PC-3 (cell line): ENCODE measurements at places on chromosomes 3 and 15. TPM values are rescaled to one million over a fixed set of nuclear protein-coding genes. Genes with fewer than 3 reads are reported as not detected.

GRCh38 chr3:195110647-195111318 lies 160.2 kb downstream of the XXYLT1 start:
- no peak for DNase-seq

DNA sequence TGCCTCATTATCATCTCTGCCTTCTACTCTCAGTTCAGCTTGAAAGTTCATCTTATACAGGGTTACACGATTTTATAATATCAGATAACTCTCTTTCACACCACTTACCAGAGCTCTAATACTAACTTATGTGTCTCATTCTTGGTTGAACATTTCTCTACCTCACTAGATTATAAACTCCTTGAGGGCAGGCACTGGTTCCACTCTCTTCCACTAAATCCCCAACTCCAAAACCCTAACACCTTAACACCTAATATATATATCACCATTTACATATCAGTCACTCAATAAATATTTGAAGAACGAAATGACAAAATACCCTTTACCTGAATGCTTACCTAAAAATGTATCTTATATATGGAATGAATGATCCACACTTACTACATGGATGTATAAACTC lies 977.2 kb downstream of the FHIT start:
- DNase-seq = no peak

GRCh38 chr3:44125882-44126281 lies 115.8 kb upstream of the TOPAZ1 start:
- DNase-seq = no peak

PPP4R2 gene
- 40.5 and 62.7 TPM in 2 replicates for total RNA-seq

WDR53 gene
- 11.7 and 17.4 TPM in 2 replicates for total RNA-seq

- no peak for DNase-seq
These were observed 15.4 kb upstream of the BTLA start for GRCh38 chr3:112514527-112515128.

GRCh38 chr3:69881756-69882428 lies 117.6 kb upstream of the SAMMSON start:
- DNase-seq = no peak

- no peak for DNase-seq
These were observed 987.2 kb upstream of the ROBO1 start for GRCh38 chr3:80754969-80755368.

DNA sequence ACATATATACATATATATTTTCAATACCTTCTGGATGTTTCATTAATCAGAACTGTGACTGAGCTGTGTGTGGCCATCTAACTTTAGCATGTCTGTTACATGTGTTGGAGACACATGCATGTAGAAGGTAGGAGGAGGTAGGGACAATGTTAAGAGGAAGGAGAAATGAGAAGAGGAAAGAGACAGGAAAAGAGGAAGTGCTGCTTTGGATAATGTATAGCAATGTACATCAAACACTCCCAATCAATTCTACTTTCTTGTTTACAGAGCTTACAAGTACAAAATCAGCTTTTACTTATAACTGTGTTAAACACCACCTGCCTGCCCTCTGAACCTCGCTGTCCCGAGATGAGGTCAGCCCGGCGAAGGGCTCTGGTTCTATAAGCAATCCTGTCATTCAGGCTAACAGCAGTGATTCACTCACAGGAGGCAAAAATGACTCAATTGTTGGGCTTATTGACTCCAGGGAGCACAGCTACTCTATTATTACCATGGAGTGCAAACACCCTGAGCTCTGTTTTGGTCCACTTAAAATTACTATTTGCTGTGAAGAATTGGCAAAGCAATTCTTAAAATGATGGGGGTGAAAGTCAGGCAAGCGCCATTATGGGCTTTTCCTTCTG lies 188.9 kb downstream of the MEIS2 start:
- peak; percentile 84 for DNase-seq

RAD51 gene
- 17.3 and 21.9 TPM in 2 replicates for total RNA-seq

GRCh38 chr3:13072600-13073325 lies 466 bp downstream of the IQSEC1 start:
- DNase-seq = no peak

- DNase-seq = no peak
These were observed 160.1 kb downstream of the ARRDC4 start for GRCh38 chr15:98120561-98120960.

GRCh38 chr3:192802957-192803899 lies 75.9 kb upstream of the FGF12 start:
- DNase-seq = peak; percentile 66

DNA sequence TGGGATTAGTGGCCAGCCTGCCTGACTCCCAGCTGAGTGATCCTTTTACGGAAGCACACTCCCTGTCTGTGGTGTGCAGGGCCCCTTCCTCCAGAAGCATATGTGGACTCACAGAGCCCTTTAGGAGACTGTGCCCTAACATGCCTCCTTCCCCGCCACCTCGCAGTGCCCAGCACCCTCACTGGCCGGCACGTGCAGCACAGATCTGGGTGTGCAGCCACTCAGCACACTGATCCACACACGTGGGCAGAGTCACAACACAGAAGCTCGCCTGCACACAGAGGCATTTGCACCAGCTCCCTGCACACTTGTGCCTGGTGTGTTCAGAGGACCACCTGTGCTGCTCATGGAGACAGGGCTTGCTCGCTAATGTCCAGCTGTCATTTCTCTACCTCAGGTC lies 23.6 kb upstream of the CSPG4 start:
- no peak for DNase-seq

- DNase-seq = no peak
These were observed 6.4 kb downstream of the CFAP92 start for GRCh38 chr3:128987302-128988100.

SEC11A gene
- total RNA-seq = 120 and 140 TPM in 2 replicates

DNA sequence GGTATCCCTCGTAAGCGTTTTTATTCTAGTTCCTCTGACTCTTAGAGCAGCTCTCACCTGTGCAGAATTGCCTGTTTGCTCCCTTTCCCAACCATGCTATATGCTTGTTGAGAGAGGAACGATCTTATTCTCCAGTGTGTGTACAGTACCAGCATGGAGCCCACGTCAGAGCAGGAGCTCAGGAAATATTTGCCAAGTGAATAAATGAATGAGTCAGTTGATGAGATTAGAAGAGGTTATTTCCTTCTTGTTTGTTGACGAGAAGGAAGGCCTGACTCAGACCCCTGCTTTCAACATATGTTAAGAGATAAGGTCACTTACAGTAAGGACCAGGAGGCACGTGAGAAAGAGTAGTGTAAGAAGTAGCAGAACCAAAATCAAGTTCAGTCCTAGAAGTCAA lies 106.3 kb upstream of the ABHD17C start:
- peak; percentile 93 for DNase-seq

DNA sequence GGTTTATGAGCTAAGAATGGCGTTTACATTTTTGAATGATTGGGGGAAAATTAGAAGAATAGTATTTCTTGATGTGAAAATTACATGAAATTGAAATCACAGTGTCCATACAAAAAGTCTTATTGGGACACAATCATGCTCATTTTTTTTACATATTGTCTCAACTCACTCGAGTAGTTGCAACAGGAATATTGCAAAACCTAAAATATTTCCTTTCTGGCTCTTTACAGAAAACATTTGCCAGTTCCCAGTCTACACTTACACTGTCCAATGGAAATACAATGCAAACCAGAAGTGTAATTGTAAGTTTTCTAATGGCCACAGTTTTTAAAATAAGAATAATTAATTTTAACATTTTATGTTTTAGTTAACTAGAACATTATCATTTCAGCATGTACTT lies 137.8 kb downstream of the SAMMSON start:
- DNase-seq = no peak
